ENCODE measurements at places on chromosomes 5 and 9.

DNA sequence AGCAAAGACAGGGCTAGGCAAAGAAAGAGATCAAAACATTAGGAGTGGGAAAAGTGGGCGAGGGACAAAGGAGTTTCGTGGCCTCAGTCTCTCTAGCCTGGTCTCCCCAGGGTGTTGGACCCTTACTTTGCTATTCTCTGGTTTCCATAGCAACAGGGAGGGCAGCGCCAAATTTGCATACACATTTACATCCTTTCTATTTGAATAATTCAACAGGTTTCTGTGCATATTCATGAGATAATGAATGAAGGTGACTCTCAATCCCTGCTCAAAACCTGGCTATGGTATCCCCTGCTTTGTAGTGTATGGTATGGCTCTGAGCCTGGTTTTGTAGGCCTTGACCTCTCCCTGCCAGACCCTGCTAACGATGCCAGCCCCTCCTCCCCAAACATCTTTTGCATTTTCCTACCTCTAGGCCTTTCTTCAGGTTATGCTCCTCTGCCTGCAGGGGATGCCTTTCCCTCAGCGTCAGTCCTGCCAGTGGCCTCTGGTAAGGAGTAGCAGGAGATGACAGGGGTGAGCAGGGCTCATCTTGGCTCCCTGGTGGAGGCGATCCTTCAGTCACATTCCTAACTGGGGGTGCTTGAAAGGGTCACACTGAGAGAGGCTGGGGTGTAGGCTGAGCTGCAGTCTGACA, 9.8 kb downstream of the RPP25L start:
- DNase-seq = no peak

DNA sequence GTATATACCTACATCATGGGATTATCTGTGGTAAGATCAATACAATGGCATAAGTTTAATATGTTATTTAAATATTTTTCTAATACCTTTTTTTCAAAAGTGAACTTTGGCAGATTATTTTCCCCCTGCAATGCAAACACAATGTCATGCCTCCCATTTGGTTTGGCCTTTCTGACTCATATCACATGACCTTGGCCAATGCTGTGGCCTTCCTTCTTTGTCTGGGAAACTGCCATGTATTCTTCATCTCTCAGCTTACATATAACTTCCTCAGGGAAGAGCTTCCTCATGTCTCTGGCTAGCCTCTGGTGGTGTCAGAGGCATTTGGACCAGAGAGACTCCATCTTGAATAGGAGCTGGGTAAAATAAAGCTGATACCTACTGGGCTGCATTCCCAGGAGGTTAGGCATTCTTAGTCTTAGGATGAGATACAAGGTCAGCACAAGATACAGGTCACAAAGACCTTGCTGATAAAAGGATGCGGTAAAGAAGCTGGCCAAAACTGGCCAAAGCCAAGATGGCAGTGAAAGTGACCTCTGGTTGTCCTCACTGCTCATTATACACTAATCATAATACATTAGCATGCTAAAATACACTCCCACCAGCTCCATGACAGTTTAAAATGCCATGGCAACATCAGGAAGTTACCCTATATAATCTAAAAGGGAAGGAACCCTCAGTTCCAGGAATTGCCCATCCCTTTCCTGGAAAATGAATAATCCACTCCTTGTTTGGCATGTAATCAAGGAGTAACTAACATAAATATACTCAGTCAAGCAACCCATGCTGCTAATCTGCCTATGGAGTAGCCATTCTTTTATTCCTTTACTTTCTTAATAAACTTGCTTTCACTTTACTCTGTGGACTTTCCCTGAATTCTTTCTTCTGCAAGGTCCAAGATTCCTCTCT, 76.0 kb downstream of the C9orf153 start:
- no peak for DNase-seq

- no peak for DNase-seq
These were observed 333.5 kb downstream of the DEPDC1B start for GRCh38 chr5:60366489-60366888.

GRCh38 chr9:126397056-126397455, 70.4 kb downstream of the MVB12B start:
- DNase-seq = no peak

GRCh38 chr9:136545965-136546696, at the start of gene NOTCH1:
TSS of gene NOTCH1 (minus strand) at chr9:136546048. CDS start at chr9:136545786, 262 bp downstream.
- DNase-seq = peak; percentile 76
